Hypothalamus (tissue), 51 donors: ENCODE measurements at places on chromosomes 1 and 21.

DNA sequence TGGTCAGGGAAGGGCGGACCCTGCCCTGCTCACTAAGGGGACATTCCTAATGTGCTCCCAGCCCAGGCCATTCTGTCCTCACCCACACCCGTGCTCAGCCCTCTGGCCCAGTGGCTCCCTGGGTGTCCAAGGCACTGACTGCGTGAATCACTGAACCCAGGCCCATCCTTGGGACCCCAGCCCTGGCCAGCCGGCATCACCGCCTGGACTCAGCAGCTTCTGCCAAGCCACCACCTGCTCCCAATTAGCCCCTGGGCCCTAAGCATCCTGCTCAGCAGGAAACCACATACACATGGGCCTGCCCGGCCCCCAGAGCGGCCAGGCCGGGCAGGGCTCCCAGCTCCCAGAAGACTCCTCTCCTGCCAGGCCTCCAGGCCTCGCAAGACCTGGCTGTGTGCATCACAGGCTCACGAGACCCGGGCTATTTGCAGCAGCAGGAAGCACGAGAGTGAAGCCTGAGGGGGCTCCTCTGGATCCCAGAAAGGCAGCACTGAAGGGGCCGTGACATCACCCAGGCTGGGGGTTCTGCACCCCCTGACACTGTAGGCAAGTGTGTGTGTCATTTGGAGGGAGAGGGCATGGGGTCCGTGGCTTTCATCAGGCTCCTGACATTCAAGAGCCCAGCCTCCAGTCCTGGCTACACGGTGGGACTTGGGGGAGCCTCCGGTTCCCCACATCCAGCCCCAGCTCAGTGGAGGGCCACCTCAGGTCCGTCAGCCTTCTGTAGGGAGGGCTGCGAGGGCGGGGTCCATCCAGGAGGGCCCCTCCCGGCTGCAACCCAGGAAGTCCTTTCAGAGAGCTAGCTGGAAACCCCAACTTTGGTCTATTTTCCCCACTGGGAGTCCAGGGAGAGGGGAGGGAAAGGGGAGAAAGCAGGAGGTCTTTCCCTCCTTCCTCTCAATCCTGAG is 1.6 kb downstream of the MFAP2 start:
- DNase-seq, result no peak

DNA sequence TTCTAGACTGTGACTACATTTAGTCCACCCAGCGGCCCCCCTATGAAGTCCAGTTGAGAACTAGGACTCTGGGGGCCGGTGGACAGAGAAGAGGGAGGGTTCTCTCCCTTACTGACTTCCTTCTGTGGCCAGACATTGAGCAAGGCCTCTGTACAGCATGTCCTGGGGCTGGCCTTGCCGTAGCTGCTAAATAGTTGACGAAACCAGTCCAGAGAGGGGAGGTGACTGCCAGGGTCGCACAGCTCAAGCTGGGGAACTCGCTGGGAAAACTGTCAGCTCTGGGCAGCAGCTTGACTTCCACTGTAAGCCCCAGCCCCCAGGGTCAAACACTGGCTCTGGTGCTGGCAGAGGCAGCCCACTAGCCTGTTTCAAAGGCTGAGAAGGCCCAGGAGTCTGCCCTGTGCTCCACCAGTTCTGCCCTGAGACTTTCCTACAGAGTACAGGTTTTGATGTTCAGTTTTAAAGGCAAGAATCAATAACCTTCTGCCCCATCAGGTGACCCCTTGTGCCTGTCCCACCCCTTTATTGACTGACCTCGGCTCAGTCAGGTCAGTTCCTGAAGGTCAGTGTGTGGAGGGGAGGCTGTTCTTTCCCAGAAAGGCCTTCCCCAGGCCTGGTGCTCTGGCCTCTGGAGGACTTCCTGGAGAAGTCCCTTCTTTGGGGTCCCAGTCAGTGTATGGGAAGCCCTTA is 14.1 kb downstream of the PCSK9 start:
- DNase-seq, result no peak

- no peak for DNase-seq
These were observed 310.8 kb downstream of the USP25 start for GRCh38 chr21:16040601-16041000.

DNA sequence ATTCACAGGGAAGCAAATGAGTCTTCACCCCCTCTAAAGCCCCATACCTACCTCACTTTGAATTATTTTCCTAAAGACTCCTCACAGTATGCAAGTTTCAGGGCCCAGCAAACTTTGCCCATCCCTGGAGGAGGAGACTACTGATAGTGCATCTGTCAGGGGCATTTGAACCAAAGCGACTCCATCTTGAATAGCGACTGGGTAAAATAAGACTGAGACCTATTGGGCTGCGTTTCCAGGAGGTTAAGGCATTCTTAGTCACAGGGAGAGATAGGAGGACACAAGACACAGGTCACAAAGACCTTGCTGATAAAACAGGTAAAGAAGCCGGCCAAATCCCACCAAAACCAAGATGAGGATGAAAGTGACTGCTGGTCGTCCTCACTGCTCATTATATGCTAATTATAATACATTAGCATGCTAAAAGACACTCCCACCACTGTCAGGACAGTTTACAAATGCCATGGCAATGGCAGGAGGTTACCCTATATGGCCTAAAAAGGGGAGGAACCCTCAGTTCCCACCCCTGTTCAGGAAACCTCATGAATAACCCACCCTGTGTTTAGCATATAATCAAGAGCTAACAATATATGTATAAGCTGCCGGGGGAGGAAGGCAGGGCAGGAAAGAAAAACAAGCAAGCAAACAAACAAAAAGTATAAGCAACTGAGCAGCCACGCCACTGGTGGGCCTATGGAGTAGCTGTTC is 3.3 kb upstream of the PKNOX1 start:
- DNase-seq, result no peak

GRCh38 chr1:58966917-58967740 is 183.3 kb upstream of the JUN start:
- no peak for DNase-seq

GRCh38 chr1:10724948-10725847 is 71.2 kb downstream of the CASZ1 start:
- no peak for DNase-seq

GRCh38 chr1:61299463-61299862 is 217.1 kb downstream of the NFIA start:
- DNase-seq, result no peak

- DNase-seq, result no peak
These were observed 202.2 kb upstream of the NFIA start for GRCh38 chr1:60880202-60880601.

DNA sequence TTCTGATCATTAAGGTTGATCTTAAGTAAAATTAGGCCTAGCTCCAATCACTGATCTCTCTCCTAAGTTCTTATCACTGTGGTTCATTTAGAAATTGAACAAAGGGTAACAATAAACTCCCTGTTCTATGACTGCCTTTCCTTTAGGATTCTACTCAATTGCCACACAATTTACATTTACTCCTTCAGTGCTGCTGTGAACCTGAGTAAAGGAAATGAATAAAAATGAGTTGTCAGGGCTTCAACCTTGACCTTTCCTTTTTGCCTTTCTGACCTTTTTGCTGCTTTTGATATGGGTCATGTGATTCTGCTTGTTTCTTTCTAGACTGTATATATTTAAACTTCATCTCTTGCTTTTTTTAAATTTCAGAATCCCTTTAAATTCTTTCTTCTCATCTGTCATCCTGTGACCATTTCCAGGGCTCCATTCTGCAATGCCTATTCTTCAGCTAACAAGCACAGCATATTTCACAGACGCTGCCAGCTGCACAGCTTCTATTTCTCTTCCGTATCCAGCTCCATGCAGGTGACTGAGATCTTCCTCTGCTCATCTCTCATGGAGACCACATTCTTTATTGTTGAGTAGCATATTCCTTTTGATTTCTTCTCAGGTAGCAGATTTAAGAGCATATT is 3.2 kb downstream of the LRRC8B start:
- no peak for DNase-seq

DNA sequence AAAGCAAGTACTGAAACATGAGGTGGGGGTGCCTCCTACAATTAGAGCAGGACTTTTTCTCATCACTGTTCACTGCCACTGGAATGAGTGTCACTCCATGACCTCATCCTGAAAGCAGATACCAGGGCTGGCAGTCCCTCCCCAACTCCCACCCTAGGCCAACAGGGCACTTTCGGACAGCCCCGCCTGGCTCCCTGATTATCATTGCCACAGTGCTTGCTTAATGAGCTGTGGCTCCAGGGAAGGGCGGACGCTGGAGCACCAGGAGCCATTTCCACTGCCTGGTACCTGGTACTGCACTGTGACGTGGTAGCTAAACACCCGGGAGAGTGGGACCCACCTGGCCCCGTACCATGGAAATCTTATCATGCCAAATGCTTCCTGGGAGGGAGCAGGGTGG is 22.3 kb downstream of the SLC9A1 start:
- no peak for DNase-seq

DNA sequence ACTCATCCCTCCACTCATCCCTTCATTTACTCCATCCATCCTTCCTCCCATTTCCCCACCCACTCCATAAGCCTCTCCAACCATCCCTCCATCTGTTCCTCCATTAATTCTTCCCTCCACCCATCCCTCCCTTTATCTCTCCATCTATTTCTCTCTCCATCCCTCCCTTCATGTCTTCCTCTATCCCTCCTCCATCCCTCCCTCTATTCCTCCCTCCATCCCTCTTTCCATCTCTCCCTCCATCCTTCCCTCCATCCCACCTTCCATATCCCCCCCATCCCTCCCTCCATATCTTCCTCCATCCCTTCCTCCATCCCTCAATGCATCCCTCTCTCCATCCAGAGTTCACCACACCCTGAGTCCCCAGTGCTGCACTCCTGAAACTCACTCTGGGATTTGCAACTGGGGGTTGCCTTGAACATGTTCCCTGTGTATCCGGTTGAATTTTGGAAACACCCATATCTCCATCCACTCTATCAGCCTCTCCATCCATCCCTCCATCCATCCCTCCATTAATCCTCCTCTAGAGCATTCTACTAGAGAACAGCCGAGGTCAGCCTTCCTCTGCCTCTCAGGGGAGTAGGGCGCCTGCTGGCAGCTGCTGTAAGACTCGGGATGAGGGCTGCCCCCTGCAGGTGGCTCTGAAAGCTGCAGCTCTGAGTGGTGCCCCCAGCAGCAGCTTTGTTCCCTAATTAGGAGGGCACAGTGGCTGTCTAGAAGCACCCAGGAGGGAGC is 39.4 kb downstream of the ABCG1 start:
- peak; percentile 37 for DNase-seq

DNA sequence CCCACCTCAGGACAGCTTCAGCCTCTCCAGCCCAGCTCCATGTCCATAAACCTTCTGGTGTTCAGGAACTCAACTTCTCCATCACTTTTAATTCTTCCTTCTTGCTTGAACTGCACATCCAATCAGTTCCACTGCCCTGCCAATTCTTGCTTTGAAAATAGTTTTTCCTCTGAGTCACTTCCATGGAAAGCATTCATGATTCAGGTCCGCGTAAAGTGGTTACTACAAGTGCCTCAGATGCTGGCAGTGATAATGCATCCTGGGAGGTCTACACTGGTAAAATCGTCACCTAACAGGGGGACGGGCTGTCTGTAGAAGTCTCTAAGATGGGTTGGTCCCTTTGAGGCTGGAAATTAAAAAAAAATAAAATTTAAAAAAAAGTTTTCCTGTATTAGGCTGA is 25.9 kb upstream of the RCAN1 start:
- DNase-seq, result no peak

GRCh38 chr1:38292969-38293368 is 246.4 kb upstream of the POU3F1 start:
- no peak for DNase-seq

GRCh38 chr1:195005338-195005737 is 1602.9 kb downstream of the KCNT2 start:
- no peak for DNase-seq

DNA sequence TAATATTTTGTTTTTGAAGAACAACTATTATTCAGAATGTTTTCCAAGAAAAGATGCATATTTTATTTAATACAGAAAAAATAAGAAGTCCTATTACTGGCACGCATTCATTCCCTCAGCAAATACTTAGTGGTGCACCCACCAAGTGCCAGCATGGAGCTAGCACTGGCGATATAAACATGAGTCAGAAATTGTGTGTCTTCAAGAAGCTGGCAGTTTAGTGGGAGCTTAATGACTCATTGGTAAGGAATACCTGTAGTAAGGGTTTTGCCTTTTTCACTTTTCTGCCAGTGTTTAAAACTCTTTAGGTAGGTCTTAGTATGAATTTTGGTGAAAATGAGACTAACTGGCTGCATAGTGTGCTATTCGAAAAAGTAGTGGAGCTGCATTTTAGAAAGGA is 6.3 kb downstream of the MAGI3 start:
- no peak for DNase-seq

- DNase-seq, result no peak
These were observed 106.6 kb upstream of the VAV3 start for GRCh38 chr1:108071601-108072000.

- no peak for DNase-seq
These were observed 2.4 kb upstream of the CYP4X1 start for GRCh38 chr1:47021070-47021469.

- DNase-seq, result no peak
These were observed 85.2 kb upstream of the ABCD3 start for GRCh38 chr1:94332952-94333351.

DNA sequence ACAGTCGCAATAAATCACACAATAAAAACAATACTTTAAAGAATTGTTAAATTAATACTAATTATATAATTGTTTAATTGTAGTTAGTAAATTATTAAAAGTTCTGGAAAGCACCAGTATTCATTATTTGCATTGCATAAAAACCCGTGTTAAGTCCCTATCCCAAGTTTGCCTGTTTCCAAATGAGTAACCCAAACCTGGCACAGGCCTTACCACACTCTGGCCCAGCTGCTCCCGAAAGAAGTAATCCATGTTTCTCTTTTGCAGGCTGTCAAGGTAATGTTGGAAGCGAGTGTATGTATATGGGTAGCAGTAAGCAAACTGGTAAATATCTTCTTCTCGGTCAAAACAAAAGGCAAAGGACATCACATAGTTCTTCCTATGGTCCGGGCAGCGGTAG is 268.7 kb upstream of the BEND5 start:
- no peak for DNase-seq

DNA sequence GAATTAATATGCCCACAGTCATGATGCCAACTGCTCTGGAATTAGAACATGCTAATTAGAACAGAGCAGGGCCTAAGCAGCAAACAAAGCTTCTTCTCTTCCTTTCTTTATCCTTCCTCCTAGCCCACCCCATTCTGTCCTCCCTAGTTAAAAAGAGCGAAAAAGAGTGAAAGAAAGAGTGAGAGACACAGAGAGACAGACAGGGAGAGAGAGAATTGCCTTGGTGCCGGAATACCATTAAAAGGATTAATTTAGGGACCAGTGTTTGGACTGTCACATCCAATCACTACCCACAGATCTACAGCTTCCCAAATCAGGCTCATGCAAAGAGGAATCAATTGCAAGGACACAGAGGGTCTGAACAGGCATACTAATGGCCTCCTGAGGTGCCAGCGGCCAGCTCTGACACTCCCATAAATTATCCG is 7.0 kb downstream of the ERI3 start:
- no peak for DNase-seq

- DNase-seq, result no peak
These were observed 13.2 kb upstream of the ZMYM4 start for GRCh38 chr1:35255276-35255675.

- no peak for DNase-seq
These were observed 123.0 kb downstream of the TNR start for GRCh38 chr1:175620376-175620775.

GRCh38 chr1:206878456-206878855 is 13.0 kb downstream of the IL20 start:
- no peak for DNase-seq

GRCh38 chr21:26637201-26637745 is 64.2 kb upstream of the CYYR1 start:
- no peak for DNase-seq

- no peak for DNase-seq
These were observed 103.5 kb upstream of the ZBTB40 start for GRCh38 chr1:22347854-22348760.
